ENCODE measurements at places on chromosomes 4 and X. TPM values are rescaled to one million over a fixed set of nuclear protein-coding genes. Genes with fewer than 3 reads are reported as not detected.

GRCh38 chr4:87410157-87410556, 12.2 kb upstream of the NUDT9 start:
- no peak for DNase-seq

GRCh38 chr4:23297327-23297726, 592.5 kb downstream of the PPARGC1A start:
- DNase-seq = no peak

GRCh38 chr4:7460566-7460965, 25.8 kb upstream of the PSAPL1 start:
- no peak for DNase-seq

- DNase-seq = no peak
These were observed 47.8 kb downstream of the COMMD8 start for GRCh38 chr4:47415719-47416118.

- DNase-seq = no peak
These were observed 268.7 kb upstream of the VCX3A start for GRCh38 chrX:6803607-6804006.

GRCh38 chr4:128228845-128229795, 58.5 kb downstream of the PGRMC2 start:
- DNase-seq = no peak

The ALAS2 gene
- total RNA-seq = not detected

The TEX11 gene
- not detected for total RNA-seq

The ABCG2 gene
- 0.13 TPM for total RNA-seq

Measured in T-helper 17 cell (primary cell).